ENCODE measurements at places on chromosomes 5 and 9.

DNA sequence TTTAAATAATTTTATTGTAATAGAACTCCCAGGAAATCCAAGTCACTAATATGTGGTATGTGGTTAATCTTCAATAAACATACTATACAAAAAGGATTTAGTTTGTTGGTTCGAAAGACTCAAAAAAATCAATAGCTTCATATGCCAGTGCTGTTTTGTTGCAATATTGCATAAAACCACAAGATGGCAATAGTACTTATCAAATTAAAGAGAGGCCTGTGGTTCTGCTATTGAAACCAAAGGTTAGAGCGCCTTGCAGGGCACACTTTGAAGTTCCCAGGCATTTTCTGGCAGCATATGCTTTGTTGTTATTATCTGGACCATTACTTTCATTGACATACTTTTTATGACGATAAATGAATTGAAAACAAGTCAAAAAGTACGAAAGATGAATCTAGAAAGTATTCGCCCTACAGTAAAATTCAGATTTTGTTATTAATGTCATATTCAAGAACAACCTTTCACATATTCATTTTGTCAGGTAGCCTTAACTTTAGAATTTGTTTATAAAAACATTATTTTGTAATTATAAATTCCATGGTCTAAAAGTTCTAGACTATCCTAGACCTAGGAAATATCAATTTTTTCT is 316.3 kb downstream of the MCTP1 start:
- no peak for DNase-seq

- DNase-seq = no peak
Observed at GRCh38 chr5:149887622-149888183, 56.9 kb downstream of the PDE6A start.

- DNase-seq = peak; percentile 12
Observed at GRCh38 chr5:32329395-32329834, 16.7 kb upstream of the MTMR12 start.

- DNase-seq = no peak
Observed at GRCh38 chr9:99743006-99743405, 78.7 kb upstream of the NR4A3 start.

- DNase-seq = no peak
Observed at GRCh38 chr5:45795458-45795857, 99.3 kb upstream of the HCN1 start.

- no peak for DNase-seq
Observed at GRCh38 chr5:89156226-89156625, 273.2 kb upstream of the MEF2C start.

GRCh38 chr5:158538506-158539074 is 561.1 kb downstream of the EBF1 start:
- no peak for DNase-seq

DNA sequence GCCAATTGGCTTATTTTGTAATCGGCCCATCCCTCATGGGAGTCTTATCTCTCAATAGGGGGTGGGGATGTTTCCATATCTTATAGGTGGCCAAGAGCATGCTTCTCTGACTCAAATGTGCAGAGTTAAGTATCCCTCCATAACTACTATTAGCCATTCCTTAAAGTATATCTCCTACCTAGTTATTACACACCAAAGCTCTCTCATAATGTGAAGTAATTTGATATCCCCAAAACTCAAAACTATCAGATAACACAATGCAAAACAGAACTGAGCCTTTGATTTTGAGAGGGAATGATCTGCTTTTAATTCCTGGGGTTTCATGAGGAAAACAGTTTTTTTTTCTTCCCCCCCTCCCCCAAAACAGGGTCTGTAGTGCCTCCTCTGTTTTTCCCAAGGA is 28.4 kb downstream of the UNC13B start:
- no peak for DNase-seq

GRCh38 chr9:23621188-23621587 is 204.9 kb downstream of the ELAVL2 start:
- DNase-seq = no peak

- DNase-seq = no peak
Observed at GRCh38 chr5:9473624-9474023, 72.3 kb downstream of the SEMA5A start.

GRCh38 chr9:125999504-125999881 is 252.3 kb downstream of the PBX3 start:
- no peak for DNase-seq
